ENCODE measurements at places on chromosomes 12 and 14. TPM values are rescaled to one million over a fixed set of nuclear protein-coding genes. Genes with fewer than 3 reads are reported as not detected.

Gene PTGDR
- not detected for total RNA-seq

Gene GPR84
- total RNA-seq = 0.11 TPM

Gene PRICKLE1
- 0.64 TPM for total RNA-seq

Gene OR4N5
- not detected for total RNA-seq

Gene SERPINA9
- not detected for total RNA-seq

Gene ZBTB25
- total RNA-seq = 4.5 TPM

Gene RNF212B
- total RNA-seq = not detected

Gene KIAA0586
- total RNA-seq = 5.0 TPM

Gene OTX2
- total RNA-seq = not detected

Gene ARF6
- 91.5 TPM for total RNA-seq

Gene SLC41A2
- 20.4 TPM for total RNA-seq

Gene RD3L
- total RNA-seq = not detected

Gene LALBA
- total RNA-seq = not detected

Gene KERA
- not detected for total RNA-seq

Gene NPFF
- not detected for total RNA-seq

Gene TSHR
- not detected for total RNA-seq

Gene ATF1
- 44.1 TPM for total RNA-seq

Gene KRT6B
- not detected for total RNA-seq

Gene ZDHHC22
- total RNA-seq = 0.23 TPM

Gene SAMD15
- 2.5 TPM for total RNA-seq

Gene HCAR3
- total RNA-seq = not detected

Gene RBMS2
- total RNA-seq = 10.0 TPM

Gene MMP17
- total RNA-seq = 11.0 TPM

Gene TAS2R43
- total RNA-seq = not detected

Gene DLGAP5
- 41.4 TPM for total RNA-seq

Gene WSCD2
- not detected for total RNA-seq

Gene TAS2R19
- not detected for total RNA-seq

Gene RIMBP2
- 0.08 TPM for total RNA-seq

Gene TRPV4
- total RNA-seq = 0.16 TPM

Gene ZNF891
- total RNA-seq = 0.37 TPM

Gene GLIPR1L2
- 0.13 TPM for total RNA-seq

Gene SLC10A1
- total RNA-seq = not detected

Measured in A549 treated with Hydrocortisone at 1 μM for 4 hours (cell line).